ENCODE measurements at places on chromosomes 2 and 18.
A peak's percentile ranks its signal among the peaks of the same experiment; 100 is the strongest.

DNA sequence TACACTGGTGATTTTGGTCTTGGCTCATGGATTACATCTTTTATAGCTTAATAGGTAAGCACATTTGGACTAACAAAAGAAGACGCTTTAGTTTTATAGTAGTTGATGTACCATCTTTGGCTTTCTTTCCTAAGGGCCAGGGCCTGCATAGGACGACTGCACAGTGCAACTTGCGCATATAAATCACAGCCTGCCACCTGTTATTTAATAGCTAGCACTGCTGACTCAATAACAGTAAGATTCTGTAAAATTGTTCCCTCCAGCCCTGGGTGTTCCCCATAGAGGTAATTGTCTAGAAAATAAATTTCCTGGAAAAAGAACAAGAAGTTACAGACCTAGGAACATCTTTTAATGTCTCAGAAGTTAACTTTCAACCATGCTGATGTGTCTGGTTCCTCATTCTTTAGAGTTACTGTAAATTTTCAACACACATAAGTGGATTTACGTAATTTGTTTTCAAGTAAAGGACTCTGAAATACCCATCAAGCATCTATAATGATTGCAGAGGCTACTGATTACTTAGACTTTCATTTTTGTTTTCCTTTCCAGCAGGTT is 594.2 kb upstream of the NXPH2 start:
- no peak for DNase-seq

DNA sequence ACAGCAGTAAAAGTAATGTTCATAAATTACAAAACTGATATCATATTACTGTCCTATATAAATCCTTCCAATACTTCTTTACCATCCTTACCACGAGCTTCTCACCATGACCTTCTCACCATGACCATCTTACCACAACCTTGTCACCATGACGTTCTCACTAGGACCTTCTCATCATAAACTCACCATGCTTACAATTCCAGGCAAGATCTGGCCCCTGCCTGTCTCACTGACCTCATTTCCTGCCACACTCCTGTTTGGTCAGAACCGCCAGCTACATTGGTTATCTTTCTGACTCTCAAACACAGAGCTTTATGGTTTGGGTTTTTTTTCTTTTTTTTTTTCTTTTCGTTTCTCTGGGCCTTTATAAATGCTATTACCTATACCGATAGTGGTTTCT is 827.6 kb downstream of the RNF144A start:
- DNase-seq = no peak

- DNase-seq = peak; percentile 75
Observed at GRCh38 chr2:71935262-71935848, 212.3 kb downstream of the CYP26B1 start.

DNA sequence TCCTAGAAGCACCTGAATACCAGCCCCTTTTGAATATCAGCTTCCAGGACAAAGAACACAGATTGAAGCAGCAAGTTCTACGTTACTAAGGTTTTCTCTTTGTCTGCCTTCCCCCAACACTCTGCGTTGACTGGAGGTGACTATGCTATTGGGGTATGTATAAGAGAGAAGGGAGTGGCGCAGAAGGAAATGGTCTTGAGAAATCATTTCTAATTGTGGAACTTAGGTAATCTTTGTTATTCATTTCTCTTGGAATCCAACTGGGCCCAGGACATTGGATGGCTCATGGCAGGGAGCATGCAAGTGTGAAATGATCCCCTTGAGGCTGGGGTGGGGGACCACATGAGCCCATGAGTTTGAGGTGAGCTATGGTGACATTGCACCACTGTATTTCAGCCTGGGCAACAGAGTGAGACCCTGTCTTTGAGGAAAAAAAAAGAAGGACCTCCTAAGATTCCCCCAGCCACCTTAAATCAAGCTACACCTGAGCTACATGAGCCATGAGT is 29.7 kb downstream of the XDH start:
- DNase-seq = no peak

DNA sequence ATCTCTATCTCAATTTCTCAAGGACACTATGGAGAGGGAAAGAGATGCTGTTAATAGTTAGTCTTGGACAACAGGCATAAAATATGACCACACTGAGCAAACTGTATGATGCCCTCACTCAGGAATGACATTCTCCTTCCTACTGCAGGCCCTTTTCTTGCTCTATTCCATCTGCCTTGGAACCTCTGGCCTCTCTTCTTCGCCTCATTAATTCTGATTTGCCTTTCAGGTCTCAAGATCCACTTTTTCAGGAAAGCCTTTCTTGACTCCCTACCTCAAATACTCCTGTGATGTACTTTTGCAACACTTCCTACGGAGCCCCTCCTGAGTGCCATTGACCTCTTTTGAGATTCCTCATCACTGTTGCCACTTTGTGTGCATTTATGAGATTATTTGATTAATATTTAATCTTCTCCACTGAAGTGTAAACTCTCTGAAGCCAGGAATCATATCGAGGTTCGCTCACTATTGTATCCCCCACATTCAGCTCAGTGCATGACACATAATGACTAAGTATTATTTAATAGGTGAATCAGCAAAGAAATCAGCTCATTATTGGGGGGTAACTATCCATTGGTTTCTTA is 21.3 kb upstream of the SPP2 start:
- DNase-seq = no peak

DNA sequence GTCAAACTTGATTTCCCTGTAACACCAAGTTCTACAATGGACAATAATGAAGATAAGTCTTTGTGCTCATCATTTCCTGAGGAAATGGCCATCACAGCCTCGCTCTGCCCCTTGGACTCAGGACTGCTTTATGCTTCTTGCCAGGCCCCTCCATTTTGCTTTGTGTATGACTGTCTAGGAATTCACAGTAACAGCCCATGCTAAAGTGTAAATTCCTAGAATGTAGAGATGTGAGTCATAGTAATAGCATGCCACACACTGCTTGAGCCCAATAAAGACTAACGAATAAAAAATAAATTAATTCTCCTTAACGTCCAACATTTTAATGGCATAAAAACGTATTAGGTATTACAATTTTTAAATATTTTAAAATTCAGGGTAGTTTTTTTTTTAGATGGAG is 226.5 kb downstream of the PID1 start:
- no peak for DNase-seq

DNA sequence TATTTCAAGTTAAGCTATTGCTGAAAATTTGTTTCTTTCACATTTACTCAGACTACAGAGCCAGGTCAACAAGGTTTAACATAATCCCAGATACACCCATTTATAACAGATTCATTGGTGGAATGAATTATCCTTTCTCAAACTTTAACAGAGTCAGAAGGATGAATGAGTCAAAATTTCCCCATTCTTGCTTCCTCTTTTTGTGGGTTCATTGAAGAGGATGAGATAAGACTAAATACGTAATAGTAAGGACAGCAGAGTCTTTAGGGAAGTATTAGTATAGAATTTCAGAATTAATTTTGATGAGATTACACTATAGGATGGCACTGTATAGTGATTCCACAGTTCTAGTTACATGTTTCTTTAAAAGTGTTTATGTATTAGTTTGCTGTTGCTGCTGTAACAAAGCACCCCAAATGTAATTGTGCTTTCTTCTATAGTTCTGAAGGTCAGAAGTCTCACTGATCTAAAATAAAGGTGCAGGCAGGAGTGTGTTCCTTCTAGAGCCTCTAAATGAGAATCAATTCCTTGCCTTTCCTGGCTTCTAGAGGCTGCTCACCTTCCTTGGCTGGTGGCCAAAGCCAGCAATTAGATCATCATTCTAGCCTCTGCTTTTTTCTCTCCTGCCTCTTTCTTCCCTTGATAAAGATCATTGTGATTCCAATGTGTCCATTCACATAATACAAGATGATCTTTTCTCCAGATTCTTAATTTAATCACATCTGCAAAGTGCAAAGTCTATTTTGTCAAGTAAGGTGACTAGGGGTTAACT is 309.3 kb upstream of the PIK3C3 start:
- no peak for DNase-seq

- DNase-seq = no peak
Observed at GRCh38 chr2:58291726-58292438, 50.8 kb upstream of the FANCL start.

- no peak for DNase-seq
Observed at GRCh38 chr2:12424809-12425208, 291.9 kb upstream of the TRIB2 start.

GRCh38 chr18:70781860-70782453 is 493.1 kb downstream of the SOCS6 start:
- no peak for DNase-seq

GRCh38 chr2:176213406-176213805 is 24.9 kb downstream of the HOXD1 start:
- DNase-seq = no peak

All from suprapubic skin (tissue), 4 donors.